ENCODE measurements at places on chromosomes 16 and 17.

DNA sequence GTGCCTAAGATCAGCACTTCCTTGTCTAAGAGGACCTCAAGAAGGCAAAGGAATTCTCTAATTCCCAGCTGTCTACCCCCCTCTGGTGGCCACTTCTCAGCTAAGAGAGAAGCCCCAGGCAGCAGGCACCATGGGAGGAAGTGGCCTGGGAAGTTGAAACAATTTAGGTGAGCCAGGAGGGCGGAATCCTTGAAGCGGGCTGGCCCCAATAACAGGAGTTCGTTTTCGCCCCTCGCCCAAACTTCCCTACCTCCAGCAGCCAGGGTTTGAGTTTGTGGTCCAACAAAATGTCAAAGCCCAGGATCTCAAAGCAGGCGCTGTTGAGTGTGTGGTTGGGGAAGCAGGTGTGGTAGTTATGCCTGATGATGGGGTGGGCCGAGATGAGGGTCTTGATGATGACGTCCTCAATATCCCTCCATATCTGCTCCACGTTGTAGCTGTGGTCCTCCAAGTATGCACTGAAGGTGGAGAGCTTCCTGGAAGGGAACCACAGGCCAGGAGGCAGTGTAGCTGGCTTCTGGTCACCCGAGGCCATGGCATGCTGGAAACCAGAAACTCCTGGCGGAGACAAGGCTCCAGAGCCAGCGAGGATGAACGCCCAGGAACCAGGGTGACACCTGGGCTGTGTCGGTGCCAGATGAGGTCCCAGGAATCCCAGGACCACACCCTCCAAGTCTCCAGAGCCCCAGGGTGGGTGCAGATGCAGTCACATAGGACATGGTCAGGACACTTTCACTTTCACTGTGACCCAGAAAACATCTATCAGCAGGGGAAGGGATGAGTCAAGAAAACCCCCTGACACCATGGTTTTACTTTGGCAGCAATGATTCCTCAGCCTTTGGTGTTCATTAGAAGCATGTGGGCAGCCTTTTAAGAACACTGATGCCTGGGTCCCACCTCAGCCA is 25.6 kb downstream of the TTLL6 start:
- DNase-seq, result peak; percentile 16

- no peak for DNase-seq
These were observed 41.3 kb downstream of the TMEM100 start for GRCh38 chr17:55681342-55681700.

GRCh38 chr16:70737377-70738082 is 51.7 kb upstream of the MTSS2 start:
- DNase-seq, result no peak

DNA sequence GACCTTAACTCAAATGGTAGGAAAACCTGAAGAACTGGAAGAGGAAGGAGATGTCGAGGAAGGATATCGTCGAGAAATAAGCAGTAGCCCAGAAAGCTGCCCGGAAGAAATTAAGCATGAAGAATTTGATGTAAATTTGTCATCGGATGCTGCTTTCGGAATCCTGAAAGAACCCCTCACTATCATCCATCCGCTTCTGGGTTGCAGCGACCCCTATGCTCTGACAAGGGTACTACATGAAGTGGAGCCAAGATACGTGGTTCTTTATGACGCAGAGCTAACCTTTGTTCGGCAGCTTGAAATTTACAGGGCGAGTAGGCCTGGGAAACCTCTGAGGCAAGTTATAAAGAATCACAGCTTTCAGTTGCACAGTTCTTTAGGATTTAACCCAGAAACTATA is 15.5 kb downstream of the ERCC4 start:
- DNase-seq, result no peak

- no peak for DNase-seq
These were observed at the start of gene SECTM1 for GRCh38 chr17:82333279-82334171. TSS of gene SECTM1 (minus strand) at chr17:82333766. CDS start at chr17:82327240, 6,526 bp downstream.

GRCh38 chr17:72702136-72702735 is 390.3 kb downstream of the SLC39A11 start:
- no peak for DNase-seq

- no peak for DNase-seq
These were observed 544.4 kb upstream of the EEF2KMT start for GRCh38 chr16:5642011-5642410.

- DNase-seq, result no peak
These were observed 15.0 kb downstream of the CPNE2 start for GRCh38 chr16:57107321-57107922.

DNA sequence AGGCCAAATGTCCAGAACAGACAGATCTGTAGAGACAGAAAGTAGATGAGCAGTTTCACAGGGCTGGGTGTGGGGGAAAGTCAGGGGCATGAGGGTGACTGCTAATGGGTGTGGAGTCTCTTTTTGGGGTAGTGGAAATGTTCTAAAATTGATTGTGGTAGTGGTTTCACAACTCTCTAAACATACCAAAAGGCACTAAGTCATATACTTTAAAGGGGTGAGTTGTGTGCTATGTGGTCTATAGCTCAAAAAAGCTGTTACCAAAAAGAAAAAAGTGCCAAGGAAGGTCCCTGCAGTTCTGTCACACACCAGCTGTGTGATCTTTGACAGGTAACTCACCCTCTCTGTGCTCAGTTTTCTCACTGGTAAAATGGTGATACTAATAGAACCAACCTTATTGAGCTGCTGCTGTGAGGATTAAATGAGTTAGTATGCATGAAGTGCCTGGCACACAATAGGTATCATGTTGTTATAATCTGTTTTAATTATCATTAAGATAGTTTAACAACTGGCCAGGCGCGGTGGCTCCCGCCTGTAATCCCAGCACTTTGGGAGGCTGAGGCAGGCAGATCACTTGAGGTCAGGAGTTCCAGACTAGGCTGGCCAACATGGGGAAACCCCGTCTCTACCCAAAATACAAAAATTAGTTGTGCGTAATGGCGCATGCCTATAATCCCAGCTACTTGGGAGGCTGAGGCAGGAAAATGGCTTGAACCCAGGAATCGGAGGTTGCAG is 10.3 kb downstream of the ITGAX start:
- no peak for DNase-seq

- no peak for DNase-seq
These were observed 17.9 kb downstream of the BFAR start for GRCh38 chr16:14650629-14651028.

GRCh38 chr17:48915459-48916282 is 7.5 kb downstream of the UBE2Z start:
- no peak for DNase-seq

- no peak for DNase-seq
These were observed 854.8 kb downstream of the KCNJ2 start for GRCh38 chr17:71024172-71024571.

GRCh38 chr16:25690552-25691143 is 1.1 kb upstream of the HS3ST4 start:
- DNase-seq, result no peak
